Activated CD8-positive, alpha-beta memory T cell treated with anti-CD3 and anti-CD28 coated beads for 4 hours (primary cell): ENCODE measurements at places on chromosomes 6 and 20.

DNA sequence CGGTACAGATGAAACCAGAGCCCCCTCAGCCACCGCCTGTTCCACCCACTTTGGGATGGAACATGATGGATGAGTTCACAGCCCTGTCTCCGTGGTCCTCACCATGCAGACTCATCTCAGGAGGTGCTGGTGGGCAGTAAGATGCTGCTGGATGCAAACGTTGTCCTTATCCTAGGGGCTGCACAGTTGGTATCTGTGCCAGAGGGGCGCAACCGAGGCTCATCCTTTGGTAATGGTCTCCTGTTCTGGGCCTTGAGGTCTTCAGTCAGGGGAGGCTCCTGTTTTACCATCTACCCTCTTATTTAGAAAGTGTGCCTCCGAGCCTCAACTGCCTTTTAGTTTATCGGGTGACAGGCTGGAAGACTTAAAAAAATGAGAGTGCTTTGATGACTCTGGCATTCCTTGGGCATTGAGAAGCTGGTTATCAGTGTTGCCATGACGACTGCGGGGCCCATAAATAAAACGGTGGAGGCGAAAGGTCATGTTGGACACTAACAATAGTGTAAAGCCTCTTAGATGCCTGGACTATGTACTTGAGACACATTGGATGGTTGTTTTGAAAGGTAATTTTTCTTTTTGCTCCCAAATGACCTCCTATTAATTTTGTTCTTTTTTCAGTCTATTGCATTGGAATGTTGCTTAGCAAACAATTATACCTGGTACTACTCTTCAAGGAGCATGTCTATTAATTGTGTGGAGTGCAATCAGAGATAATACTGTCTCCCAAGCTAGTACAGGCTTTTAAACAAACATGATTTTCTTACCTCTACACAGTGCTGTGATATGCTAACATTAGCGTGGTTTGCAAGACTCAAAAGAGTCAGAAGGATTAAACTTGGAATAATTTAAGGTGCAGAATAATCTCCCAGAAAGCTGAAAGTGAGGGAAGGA lies 74.2 kb upstream of the DSP start:
- no peak for DNase-seq

DNA sequence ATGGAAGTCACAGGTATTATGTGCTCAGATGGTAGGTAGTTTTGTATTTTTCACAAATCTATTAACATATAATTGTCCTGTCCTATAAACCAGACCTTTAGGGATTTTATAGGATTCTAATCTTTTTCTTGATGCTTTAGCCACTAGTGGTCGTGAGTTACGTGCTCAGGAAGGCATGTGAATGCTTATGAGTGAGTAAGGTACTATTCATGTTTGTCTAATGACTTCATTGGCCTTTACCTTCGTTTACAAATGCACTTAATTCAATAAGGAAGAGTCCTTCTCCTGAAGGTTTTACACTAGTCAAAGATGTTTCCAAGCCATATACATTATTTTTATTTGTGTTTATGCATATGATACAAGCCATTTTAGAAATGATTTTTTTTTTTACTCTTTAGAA lies 23.0 kb downstream of the PACRG start:
- DNase-seq: no peak

- no peak for DNase-seq
These were observed 65.3 kb downstream of the AFG1L start for GRCh38 chr6:108359901-108360882.

- DNase-seq: no peak
These were observed 10.9 kb downstream of the MOCS1 start for GRCh38 chr6:39923394-39923793.

GRCh38 chr6:40509086-40509485 lies 78.1 kb downstream of the LRFN2 start:
- no peak for DNase-seq

DNA sequence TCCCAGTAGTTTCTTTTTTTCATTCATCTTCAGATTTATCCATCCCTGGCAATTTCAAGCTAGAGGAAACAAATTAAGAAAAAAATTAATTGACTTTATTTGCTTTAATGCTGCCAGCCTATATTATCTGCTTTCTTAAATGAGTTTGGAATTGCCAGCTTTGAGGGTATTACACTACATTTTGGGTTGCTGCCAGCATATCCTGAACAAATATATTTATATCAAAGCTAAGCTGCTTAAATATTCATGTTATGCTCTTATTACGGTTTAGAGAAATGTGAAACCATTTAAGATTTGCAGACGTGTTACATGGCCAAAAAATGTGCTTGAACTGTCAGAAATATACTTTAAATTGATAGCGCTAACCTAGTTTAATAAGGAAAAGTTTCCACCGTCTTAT lies 59.7 kb downstream of the GRIK2 start:
- no peak for DNase-seq
